Activated T-helper 1 cell treated with Interleukin-2 at 50 U/mL for 16 hours (primary cell): ENCODE measurements at places on chromosomes 2 and 18.

- DNase-seq: no peak
These were observed 79.7 kb upstream of the TTC39C start for GRCh38 chr18:23934863-23935262.

- no peak for DNase-seq
These were observed 525.6 kb downstream of the MBD2 start for GRCh38 chr18:53698907-53699306.

DNA sequence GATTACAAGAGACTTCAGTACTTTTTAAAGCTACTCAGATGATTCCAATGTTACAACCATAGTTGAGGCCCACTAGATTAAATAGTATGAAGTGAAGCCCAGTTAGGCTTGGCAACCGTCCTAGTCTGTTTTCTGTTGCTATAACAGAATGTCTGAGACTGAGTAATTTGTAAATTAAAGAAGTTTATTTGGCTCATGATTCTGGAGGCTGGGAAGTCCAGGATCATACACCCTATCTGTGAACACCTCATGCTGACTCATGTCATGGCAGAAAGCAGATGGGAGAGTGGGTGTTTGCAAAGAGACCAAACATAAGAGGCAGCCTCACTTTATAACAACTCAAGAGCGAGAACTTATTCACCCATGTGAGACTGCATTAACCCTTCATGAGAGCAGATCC, 63.1 kb downstream of the CCDC150 start:
- DNase-seq: no peak

DNA sequence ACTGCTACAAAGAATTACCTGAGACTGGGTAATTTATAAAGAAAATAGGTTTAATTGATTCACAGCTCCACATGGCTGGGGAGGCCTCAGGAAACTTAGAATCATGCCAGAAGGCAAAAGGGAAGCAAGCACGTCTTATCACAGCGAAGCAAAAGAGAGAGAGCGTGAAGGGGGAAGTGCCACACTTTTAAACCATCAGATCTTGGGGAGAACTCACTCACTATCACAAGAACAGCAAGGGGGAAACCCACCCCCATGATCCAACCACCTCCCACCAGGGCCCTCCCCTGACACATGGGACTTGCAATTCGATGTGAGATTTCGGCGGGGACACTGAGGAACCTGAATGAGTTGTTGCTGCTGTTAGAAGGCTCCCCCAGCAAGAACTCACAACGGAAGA, 220.2 kb upstream of the PIEZO2 start:
- DNase-seq: no peak

- DNase-seq: no peak
These were observed 154.6 kb downstream of the THADA start for GRCh38 chr2:43441195-43441594.

- no peak for DNase-seq
These were observed 20.3 kb downstream of the RMC1 start for GRCh38 chr18:23523429-23524212.

DNA sequence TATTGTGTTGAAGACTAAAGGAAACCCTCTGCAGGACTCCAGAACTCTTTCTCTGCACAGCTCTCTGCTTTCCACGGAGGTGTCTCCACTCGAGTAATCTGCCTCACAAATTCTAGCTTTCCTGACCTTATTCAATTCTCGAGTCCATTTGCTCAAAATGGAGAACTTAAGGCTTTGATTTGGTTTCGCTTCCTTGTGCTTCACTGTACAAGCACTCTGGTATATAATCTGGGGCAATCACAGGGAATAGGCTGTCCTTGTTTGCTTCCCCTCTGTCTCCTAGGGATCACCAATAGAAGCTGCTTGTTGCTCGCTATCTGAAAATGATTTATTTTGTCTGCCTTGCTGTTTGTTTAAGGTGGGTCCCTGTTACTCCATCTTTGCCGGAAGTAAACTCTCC, 129.1 kb upstream of the DOCK10 start:
- no peak for DNase-seq

- no peak for DNase-seq
These were observed 11.5 kb downstream of the VPS4B start for GRCh38 chr18:63410792-63411191.

DNA sequence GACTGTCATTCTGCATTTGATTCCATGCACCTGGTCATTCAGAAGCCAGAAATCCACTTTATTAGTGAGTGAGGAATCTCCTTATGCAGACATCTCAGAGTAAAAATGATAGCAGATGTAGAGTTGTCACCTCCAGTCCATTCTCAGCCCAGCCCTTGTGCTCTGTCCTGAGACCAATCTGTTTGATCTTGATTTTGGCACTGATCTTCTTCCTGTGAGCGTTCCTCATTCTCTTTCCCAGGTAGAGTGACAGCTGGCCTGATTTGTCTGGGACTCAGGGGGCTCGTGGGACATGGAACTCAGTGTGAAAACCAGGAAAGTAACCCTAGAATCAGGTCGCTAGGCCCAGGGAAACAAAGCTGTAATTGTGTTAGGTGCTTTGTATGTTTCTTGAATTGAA, 8.9 kb downstream of the ARHGAP25 start:
- DNase-seq: no peak

DNA sequence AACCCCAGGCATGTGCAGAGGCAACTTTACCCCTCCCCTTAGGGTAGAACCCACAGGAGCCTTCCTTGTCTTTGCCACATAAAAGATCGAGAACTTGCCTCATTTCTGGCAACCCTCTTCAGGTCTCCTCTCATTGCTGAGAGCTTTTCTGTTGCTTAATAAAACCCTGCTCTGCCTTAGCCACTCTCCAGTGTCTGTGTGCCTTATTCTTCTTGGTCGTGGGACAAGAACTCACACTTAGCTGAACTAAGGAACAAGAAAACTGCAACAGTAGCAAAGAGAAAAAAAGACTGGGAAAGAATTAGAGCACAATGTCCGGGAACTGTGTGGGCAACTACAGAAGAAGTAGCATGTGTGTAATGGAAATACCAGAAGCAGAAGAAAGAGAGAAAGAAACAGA, 56.2 kb upstream of the SMIM21 start:
- DNase-seq: no peak

- no peak for DNase-seq
These were observed 7.0 kb downstream of the CNDP2 start for GRCh38 chr18:74503137-74503536.

DNA sequence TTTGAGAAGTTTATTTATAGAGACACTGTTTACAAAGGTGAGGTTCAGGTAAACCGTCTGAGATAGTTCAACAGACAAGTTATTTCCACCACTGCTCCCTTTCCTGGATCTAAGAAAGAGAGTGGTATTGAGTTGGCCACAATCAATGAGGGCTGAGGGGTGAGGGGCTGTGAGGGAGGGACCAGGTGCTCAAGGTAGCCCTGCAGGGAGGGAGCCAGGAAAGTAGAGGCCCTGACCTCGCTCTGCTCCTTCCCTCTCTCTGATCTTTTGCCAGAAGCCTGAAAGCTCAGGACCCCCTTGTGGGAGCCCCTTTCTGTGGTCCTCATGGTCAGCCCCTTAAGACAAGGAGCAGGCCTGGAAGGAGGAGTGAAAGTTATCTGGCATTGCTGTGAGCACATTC, 29.8 kb downstream of the COL4A3 start:
- DNase-seq: no peak

DNA sequence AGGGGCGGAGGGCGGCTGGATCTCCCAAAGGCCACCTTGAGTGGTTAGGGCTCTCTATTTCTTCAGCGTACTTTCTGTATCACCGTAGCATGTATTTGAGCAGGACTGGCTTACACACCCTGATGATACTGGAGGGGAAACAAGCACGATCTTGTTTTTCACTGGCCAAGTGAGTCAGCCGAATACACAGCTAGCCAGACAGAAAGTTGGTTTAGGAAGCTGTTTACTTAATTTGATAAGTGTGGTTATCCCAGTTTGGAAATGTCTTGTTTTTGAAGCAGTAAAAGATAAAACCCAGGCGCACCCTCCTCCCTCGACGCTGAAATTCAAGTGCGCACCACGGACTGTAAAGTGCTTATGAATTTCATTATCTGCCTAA, 582 bp downstream of the RIOK3 start:
- DNase-seq: no peak

DNA sequence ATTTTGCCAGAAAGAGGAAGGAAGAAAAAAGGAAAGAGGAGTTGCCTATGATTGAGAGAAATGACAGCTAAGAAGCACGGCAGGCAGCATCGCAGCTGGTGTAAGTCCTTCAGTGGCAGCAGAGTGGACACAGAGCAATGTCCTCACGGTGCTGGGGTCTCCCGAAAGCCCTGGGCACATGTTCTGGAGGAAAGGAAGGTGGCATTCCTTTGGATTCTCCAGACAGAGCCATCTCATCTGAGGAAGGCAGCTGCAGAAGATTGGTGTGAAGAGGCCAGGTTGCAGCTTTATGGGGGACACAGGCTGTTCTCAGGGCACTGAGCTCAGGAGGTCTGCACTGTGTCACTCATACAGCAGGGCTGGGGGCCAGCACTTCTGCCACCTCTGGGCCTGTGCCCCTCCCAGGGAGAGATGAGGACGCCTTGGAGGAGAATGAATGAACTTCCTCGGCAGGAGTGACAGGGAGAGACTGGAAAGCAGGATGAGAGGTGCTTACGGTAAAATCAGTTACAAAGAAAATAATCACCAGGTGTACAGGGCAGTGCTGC, 252.0 kb upstream of the MYT1L start:
- no peak for DNase-seq

GRCh38 chr18:27763936-27764335, 413.0 kb downstream of the CDH2 start:
- DNase-seq: no peak

DNA sequence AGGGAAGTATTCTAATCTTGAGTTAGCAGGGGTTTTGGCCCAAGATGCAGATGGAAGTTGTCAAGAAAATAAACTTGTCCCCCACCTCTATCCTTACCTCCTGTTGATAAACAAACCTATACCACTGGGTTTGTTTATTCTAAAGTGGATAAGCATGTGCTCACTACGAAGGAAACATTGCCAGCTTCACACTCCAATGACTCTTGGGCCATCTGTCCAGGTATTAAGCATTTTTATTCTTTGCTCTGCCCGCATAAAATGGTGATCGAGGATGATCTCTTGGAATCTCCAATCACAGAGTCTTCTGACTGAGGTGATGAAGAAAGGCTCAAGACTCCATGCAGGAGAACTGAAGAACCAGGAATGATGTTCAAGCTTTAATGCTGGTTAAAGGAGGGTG, 1908.4 kb upstream of the PIK3C3 start:
- DNase-seq: no peak

DNA sequence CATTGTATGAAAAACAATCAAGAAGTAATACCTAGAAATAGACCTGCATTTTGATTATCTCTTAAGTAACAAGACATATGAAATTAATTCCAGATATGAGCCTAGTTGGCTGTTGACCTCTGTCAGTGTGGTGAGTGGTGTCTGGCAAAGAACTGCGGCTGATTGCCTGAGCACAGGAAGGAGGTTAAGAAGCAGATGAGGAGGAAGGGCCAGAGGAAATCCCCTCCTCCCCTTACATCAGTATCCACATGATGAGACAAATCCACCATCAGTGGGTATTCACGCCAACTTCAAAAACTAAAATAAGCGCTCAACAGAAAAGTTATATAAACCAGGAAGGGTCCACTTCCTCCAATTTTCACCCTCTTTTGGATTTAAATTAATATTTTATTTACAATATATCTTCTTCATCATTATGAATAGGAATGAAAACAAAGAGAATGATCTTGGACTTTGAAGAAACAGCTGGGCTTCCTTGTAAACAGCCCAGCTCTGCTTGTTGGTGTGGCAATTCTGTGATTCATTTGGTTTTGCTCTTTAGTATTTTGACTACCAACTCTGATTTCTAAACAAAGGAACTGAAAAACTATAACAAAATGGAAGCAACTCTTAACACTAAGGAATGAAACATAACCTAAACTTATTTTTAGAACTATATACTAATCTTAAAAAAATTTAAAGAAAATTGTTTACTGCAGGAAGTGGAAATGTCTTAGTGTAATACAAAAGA, 27.3 kb downstream of the RFTN2 start:
- DNase-seq: no peak

GRCh38 chr2:191428141-191428540, 182.9 kb downstream of the MYO1B start:
- DNase-seq: no peak

- no peak for DNase-seq
These were observed 27.9 kb downstream of the IL37 start for GRCh38 chr2:112938904-112939303.

GRCh38 chr18:46344416-46345180, 240.4 kb downstream of the HAUS1 start:
- no peak for DNase-seq

DNA sequence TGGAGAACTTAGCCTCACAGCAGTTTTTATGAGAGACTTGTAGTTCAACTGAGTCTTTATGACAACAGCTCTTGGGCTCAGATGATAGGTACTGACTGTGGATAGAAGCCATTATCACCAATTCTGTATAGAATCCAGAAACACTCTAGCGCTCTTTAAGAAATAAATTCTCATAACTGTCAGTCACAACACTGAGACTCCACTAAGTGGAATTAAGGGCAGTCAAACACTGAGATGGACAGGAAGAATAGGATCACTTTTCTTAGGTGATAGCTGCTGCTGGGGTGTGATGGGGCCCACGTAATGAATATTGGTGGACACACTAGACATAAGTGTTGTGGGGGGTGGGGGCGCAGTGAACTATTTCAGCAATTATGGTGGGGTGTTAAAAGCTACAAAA, 1691.8 kb upstream of the LRRTM1 start:
- no peak for DNase-seq

GRCh38 chr2:241744028-241744754, 9.8 kb downstream of the D2HGDH start:
- no peak for DNase-seq

DNA sequence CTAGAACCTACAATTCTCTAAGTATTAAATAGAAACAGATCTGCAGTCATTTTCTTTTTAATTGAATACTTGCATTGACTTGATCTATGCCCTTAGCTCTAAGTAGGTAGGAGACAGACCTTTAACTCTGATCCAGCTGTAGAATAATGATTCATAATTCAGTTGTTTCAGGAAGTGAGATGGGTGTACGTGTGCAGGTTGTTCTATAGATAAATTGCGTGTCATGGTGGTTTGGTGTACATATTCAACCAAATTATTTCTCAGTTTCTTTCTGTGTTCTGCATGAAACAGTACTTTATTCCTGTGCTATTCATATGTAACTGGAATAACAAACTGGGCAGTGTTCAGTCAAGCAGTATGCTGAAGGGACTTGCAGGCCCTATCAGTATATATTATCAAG, 34.3 kb upstream of the CD226 start:
- DNase-seq: no peak

DNA sequence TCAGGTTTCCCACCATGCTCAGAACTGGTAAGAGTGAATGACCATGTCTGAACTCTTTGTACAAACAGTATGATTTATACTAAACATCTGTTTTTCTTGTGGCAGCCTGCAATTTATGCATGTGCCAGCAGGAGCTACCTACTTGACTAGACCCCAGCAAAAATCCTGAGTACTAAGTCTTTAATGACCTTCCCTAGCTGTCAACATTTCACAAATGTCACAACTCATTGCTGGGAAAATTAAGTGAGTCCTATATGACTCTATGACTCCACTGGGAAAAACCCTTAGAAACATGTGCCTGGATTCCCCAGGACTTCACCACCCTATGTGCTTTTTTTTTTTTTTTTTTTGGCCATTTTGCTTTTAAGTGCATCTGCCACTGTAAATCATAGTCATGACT, 1225.8 kb downstream of the SUCLG1 start:
- no peak for DNase-seq
